ENCODE measurements at places on chromosomes 2 and 18. TPM values are rescaled to one million over a fixed set of nuclear protein-coding genes. Genes with fewer than 3 reads are reported as not detected.

The RAB11FIP5 gene
- 59.0 TPM for total RNA-seq

The MAP3K19 gene
- total RNA-seq: not detected

The MSTN gene
- 0.05 TPM for total RNA-seq

The HDAC4 gene
- 11.7 TPM for total RNA-seq

The NYAP2 gene
- not detected for total RNA-seq

The DNER gene
- total RNA-seq: 2.6 TPM

The GKN2 gene
- total RNA-seq: not detected

The LYPD1 gene
- total RNA-seq: 24.4 TPM
